Neuronal stem cell (in vitro differentiated cells): ENCODE measurements at places on chromosomes 7 and 10.

DNA sequence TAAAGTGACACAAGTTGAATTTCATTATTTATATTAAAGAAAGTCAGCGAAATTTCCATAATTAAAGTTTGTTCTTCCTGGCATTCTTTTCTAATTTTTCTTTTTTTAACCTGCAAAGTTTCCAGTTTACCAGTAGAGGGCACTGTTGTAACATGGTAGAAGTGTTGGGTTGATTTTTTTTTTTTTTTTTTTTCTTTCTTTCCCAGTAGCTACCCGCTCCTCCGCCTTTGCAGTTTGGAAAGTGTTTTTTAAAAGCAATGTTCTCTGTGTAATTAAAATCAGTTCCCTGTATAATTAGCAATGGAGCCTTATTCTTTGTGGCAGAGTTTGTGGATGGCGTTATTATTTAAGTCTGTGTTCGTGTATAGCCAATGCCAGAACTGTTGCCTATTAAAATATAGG, 53.7 kb downstream of the TAF3 start:
- DNase-seq: peak; percentile 20

GRCh38 chr7:20529260-20529659, 86.2 kb upstream of the ABCB5 start:
- DNase-seq: no peak

DNA sequence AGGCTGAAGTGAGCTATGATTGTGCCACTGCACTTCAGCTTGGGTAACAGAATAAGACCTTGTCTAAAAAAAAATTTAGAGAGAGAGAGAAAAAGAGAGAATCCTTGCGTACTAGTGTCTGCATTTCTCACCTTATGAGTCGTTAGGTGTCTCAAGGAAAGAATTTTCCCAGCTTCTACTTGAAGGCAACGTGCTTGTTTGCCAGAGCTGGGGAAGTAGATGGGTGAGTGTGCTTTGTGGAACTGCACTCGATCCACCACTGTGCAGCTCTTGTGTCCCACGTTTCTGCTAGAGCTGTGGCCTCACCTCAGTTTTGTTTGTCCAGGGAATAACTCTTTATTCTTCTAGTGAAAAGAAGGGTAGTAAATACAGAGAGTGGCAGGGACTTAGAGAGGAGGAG, 38.9 kb downstream of the HDAC9 start:
- DNase-seq: no peak

- DNase-seq: no peak
These were observed 46.2 kb downstream of the BAIAP2L1 start for GRCh38 chr7:98354511-98355249.

DNA sequence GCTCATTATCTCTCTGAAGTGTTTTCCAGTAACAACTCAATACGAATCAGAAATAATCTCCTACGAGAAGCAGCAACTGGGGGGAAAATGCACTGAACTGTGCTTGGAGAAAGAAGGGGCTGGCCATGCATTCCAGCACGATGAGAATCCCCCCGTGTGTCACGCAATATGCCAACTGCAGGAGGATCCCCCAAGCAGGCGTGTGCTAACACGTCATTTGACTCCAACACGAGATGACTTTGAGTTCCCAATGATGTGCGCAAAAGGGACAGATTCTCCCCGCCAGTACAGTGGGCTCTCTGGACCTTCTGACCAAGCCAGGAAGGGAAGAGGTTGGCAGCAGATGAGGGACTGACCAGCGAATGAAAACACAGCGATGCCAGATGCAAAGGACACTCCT, 105.5 kb downstream of the KCNMA1 start:
- no peak for DNase-seq

DNA sequence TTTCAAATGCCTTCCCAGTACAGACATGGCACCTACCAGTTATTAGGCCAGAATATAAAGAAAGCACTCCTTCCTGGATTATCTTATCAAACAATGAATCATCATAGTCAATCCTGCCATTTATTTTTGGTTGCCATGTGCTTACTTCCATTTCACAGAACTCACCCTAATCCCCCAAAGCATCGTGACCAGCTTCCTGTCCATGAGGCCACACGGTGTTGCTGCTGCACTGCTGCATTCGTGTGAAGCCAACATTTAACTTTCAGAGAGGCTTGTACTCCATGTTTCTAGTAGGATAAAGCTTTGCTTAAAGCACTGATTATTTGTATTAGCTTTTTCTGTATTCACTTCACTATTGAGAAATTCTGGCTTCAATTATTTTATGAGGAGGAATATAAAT, 14.4 kb downstream of the COL28A1 start:
- DNase-seq: no peak

DNA sequence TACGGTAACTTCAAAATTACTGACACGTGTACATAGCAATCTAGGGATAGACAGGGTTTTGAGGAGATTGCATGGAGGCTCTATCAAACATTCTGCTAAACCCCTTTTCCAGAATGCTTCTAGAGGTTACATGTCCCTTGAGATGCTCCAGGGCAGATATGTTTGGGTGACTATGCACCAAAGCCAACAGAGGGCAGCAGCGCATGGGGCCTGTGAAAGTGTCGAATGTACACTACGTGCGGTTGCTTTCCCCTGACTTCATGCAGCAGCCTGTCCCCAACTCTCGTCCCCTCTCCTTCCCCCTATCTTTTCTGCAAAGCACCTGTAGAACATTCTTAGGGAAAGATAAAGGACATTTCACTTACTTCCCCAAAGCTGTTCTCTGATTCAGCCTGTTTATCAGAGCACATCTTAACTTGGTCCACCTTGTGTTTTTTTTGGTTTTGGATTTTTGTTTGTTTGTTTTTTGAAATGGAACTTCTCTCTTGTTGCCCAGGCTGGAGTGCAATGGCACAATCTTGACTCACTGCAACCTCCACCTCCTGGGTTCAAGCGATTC, 90.2 kb downstream of the UBE3C start:
- no peak for DNase-seq

GRCh38 chr10:93080350-93081046, 6.8 kb downstream of the CYP26A1 start:
- no peak for DNase-seq

GRCh38 chr7:120586571-120586970, 271.4 kb downstream of the TSPAN12 start:
- DNase-seq: no peak

- no peak for DNase-seq
These were observed 73.7 kb upstream of the CAMK2B start for GRCh38 chr7:44398953-44399574.

DNA sequence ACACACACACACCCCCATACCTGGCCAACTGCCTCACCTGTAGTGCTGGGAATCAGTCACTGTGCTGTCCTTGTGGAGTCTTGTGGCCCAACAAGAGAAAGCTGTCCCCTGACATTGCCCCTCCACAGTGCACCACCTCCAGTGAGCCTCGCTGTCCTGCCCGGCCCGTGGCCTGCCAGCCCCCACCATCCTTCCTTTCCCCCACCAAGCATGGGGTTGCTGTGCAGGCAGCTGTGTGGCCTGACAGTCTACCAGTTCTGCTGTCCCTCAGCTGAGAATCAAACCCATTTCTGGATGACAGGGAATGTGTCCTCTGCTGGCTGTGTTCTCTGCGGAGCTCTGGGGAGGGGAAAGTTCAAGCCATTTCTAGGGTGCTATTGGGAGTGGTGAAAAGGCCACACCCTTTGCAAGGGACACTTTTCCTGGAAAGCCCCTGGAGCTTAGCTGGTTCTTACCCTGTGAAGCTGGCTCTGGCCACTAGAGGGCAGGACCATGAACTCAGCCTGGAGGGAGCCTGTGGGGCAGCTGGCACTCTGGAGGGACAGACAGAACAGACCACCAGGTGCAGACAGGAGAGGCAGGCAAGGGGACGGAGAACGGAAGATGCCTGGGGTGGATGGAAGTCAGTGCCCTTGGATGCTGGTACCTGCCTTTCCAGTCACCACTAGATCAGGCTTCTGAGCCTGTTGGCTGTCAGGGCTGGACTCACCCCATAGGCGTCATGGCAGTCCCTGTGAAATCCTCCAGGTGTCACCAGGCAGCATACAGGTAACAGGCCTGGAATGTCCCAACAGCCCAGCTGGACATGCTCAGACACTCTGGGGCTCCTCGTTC, 10.5 kb upstream of the MTPAP start:
- peak; percentile 61 for DNase-seq

GRCh38 chr10:66187053-66187733, 738.6 kb upstream of the LRRTM3 start:
- no peak for DNase-seq

DNA sequence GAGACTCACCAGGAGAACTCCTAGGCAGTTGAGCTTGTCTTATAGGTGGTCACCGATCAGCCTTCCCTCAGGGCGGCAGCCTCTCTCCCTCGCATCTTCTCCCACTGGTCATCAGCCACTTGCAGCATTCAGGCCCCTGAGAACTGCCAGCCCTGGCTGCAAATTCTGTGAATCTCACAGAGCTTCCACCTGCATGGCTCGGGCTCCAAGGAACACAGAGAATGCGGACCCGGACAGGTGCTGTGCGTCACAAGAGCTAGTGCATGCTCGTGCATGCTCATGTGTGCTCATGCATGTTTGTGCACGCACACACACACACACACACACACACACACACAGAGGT, 176.9 kb downstream of the ARHGAP12 start:
- no peak for DNase-seq

GRCh38 chr10:10786109-10787090, 231.3 kb upstream of the CELF2 start:
- DNase-seq: no peak

DNA sequence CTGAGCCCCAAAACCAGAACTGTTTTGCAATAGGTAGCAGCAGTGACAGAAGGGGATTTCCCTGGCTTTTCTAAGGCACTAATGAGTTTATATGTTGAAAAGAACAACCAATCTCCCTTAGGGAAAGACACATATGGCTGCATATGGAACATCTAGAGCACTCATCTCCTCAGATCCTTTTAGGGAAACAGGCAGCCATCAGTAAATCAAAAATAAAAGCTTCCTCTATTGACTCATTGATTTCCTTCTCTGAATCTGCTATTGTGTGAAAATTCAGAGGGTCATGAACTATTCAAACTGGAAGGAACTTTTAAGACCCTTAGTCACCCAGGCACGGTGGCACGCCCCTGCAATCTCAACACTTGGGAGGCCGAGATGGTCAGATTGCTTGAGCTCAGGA, 110.9 kb upstream of the NANOS1 start:
- no peak for DNase-seq

- DNase-seq: no peak
These were observed 14.1 kb downstream of the SH2B2 start for GRCh38 chr7:102300643-102301221.
